Cardiac septum (tissue), 1 donor: ENCODE measurements at places on chromosomes 11 and 22.
A peak's percentile ranks its signal among the peaks of the same experiment; 100 is the strongest.

DNA sequence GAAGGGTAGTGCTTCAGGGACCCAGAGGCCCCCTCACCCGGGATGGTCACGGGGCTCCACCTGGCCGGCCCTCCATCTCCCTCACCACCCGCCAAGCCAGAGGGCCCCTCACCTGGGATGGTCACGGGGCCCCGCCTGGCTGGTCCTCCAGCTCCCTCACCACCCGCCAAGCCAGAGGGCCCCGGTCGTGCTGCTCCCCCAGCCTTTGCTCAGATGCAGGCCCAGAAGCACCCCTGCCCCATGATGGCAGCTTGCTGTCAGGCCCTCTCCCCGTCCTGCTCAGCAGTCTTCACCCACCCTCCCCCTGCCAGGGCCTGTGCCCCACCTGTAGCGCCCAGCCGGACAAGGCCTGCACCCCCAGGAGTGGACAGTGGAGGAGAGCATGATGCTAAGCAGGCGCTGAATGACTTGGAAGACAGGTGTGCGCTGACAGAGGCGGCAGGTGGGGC, 7.3 kb downstream of the DENND6B start:
- DNase-seq, result no peak

- DNase-seq, result no peak
These were observed 94.5 kb downstream of the ME3 start for GRCh38 chr11:86577644-86578636.

GRCh38 chr11:126011265-126011664, 51.4 kb downstream of the CDON start:
- no peak for DNase-seq

DNA sequence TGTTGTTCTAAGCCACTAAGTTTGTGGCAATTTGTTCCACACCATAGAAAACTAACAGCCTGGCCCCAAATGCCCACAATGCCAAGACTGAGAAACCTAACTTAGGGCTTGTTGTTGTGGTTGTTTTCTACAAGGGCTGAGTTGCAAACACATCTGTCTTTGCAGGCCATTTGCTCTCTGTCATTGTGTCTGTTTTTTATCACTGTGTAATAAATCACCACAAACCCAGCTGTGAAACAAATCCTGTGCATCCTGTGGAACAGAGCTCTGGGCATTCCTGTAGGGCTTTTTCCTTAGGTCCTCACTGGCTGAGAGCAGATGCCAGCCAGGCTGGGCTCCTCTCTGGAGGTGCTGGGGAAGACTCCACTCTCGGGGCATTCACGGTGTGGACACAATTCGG, 15.7 kb upstream of the SYT8 start:
- peak; percentile 24 for DNase-seq

GRCh38 chr11:117068303-117068860, 29.8 kb downstream of the SIK3 start:
- DNase-seq, result no peak

DNA sequence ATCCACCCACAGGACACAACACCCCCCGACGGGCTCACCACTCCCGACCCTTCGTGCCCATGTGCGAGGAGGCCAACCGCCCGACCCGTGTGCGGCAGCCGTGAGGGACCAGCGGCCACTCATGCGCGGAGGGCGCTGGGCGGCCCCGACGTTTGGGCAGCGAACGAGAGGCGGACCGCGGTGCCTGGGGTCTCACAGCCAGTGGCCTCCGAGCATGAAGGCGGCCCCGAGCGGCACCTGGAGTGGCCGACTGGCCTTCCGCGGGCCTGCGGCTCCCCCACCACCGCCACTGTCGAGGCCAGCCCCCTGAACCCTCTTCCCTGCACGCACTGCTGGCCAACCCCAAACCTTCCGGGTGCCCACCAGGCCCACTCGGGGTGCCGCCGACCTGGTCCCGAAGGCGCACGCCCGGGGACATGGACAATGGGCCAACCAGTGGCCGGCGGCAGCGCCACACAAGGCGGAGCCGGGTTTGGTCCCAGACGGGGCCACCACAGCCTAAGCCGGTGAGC, 4274.9 kb upstream of the OR11H1 start:
- peak; percentile 55 for DNase-seq

GRCh38 chr11:79937676-79938334, 497.0 kb upstream of the TENM4 start:
- no peak for DNase-seq

GRCh38 chr11:33787076-33787475, 12.8 kb upstream of the FBXO3 start:
- no peak for DNase-seq

GRCh38 chr11:40797981-40798380, 661.5 kb downstream of the LRRC4C start:
- DNase-seq, result no peak

GRCh38 chr11:23078289-23078971, 218.2 kb upstream of the CCDC179 start:
- DNase-seq, result no peak

DNA sequence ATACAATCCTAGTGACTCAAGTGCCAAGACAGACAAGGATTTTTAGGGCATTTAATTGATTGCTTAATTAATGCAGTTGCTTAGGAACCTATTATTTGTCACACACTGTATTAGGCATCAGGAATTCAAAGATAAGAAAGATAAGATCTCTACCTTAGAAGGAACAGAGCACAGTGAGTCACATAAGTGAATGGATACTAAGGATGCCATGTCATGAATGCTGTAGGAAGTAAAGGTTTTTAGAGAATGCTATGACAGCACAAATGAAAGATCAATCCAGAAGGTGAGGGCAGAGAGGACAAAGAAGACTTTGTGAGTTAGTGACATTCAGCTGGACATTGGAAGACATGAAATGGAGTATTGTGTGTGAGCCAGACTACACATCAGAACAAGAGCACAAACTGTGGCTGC, 147.9 kb upstream of the DDI1 start:
- DNase-seq, result no peak

DNA sequence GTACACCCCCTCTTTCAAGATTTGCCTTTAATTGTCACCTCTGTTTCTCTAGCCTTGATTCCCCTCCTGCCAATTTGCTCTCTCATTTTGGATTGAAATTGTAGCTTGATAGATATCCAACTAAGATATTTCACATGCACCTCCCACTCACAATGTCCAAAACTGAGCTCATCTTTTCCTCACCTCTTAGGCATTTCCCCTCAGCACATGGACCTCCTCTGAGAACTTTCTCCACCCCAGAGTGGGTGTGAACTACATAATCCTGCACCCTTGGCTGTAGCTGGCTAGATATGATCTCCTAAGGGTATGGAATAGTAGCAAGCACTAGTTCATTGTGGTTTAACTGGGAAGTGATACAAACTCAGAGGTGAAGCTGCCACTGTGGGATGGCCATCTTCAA, 91.5 kb upstream of the SESN3 start:
- DNase-seq, result no peak

- DNase-seq, result no peak
These were observed 5.8 kb upstream of the BUD13 start for GRCh38 chr11:116778556-116778955.

DNA sequence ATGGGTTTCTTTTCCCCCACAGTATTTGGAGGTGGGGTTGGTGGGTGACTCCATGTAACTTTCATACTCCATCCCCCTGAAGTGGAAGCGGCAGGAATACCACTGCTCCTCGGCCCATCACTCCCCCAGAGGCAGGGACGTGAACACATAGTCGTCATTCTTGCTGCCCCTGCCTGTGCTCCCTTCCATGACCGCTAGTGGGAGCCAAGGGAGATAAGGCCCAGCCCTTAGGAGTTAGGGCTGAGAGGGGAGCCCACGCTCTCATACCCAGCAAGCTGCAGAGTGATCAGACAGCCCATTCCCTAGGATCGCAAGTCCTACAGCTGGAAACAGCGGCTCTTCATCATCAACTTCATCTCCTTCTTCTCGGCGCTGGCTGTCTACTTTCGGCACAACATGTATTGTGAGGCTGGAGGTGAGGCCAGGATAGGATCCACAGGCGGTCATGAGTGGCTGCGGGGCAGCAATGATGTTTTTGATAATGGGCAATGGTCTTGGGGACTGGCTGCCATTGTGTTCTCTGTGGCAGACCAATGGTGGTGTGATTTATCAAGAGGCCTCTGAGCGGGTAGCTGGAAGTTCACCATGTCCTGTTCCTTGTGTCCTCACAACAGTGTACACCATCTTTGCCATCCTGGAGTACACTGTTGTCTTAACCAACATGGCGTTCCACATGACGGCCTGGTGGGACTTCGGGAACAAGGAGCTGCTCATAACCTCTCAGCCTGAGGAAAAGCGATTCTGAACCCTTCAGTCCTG, 15.9 kb downstream of the RHOG start:
- DNase-seq, result no peak

DNA sequence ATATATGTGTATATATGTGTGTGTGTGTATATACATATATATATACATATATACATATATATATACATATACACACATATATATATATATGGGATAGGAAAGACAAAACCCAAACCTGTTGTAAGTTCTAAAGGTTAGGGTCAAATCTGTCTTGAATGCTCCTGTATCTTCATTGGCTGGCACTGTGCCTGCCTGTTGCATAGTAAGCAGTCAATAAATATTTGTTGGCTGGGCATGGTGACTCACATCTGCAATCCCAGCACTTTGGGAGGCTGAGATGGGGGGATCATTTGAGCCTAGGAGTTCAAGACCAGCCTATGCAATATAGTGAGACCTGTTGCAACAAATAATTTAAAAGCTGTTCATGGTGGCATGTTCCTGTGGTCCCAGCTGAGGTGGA, 205.4 kb downstream of the DBX1 start:
- DNase-seq, result no peak

- DNase-seq, result peak; percentile 54
These were observed 3.5 kb downstream of the H19 start for GRCh38 chr11:1994121-1994520.
